Psoas muscle (tissue), 8 donors: ENCODE measurements at places on chromosomes 4 and X. TPM values are rescaled to one million over a fixed set of nuclear protein-coding genes. Genes with fewer than 3 reads are reported as not detected.

- no peak for DNase-seq
Measured at GRCh38 chr4:161767116-161767515, 396.7 kb downstream of the FSTL5 start.

Gene ZNF157
- polyA plus RNA-seq: 0.17 TPM

- DNase-seq: no peak
Measured at GRCh38 chrX:134718966-134719317, 60.7 kb upstream of the PLAC1 start.

Gene GLRB
- polyA plus RNA-seq: 3.8 TPM

- DNase-seq: peak; percentile 51
Measured at GRCh38 chrX:140766024-140766611, 56.6 kb downstream of the LINC00632 start.

Gene MAGEE1
- 0.25 TPM for polyA plus RNA-seq

DNA sequence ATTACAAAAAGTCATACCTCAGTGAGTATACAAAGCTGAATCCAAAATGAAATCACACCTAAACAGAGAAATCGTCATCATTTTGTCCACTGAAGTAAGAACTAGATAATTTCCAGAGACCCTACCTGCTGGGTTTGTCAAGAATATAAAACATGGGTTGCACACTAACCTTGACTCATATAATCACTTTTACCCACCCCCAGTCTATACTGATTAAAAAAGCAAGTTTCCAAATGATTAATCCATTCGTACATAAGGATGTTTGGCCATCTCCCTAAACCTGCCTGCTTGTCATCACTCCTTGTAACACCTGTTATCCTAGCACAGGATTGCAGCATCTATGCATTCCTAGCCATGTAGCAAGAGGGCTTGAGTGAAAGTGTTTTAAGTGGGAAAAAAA is 4.7 kb downstream of the RAP2C start:
- DNase-seq: no peak

Gene SYTL4
- 1.3 TPM for polyA plus RNA-seq

DNA sequence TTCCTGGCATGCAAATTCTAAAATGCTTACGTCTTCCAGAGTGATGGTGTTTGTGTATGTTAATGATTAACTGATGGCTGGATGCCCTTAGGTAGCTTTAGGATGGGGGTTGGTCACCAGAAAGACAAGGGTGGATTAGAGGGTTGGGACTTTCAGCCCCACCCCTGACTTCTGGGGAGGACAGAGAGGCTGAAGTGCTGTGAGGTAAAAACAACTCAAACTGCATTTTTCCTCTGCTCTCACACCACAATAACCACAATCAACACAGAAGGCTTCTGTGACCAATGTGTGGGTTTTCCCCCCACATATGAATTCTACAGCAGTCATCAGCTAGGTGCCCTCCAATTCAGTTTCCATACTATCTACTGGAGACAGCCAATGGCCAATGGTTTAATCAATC is 18.7 kb upstream of the DDIT4L start:
- DNase-seq: no peak

DNA sequence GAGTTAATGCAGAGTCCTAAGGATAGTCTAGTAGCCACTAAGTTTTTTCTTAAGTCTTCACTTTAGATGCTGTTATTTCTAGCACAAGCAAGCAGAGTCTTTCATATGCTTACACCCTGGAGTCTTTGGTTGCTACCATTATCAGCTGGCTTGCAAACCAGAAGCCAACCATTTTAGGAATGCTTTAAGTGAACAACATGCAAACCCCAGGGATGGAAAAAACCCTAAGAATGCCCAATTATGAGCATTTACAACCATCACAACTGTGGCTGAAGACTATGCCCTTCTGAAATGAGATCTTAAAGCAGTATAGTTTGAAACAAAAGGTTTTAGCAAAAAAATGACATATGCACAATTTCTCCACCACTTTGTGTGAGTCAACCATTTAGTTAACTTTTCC is 6.6 kb downstream of the MID1IP1 start:
- DNase-seq: no peak
